ENCODE measurements at places on chromosomes 5 and 9.

DNA sequence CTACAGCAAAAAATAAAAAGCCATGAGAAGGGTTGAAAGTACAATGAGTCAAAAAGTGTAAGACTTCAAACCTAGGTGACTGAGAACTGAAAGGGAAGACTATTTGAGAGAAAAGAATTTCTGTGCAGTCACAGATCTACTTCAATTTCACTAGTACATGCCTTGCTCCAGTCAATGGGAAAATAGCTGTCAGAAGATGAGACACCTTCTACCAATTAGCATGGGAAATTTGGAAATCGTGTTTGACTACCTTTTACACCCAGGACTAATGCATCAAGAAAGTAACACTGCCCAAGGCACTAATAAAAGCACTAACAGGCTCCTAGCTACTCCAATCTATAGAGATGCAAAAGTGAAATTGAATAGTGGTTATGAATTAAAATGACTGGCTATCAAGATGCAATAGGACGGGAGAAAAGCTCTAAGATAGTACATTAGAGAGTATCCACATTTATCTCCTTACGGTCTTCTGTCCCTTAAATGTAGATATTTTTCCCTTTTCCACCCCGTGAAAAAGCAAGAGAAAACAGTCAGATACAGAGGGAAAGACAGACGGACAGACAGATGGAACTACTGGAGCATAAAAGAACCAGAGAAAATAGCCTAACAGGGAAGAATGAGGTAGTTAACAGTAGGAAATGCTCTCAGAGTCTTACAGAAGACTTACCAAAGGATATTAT lies 15.2 kb downstream of the ERP44 start:
- no peak for DNase-seq

- DNase-seq = no peak
These were observed 36.3 kb downstream of the CXXC5 start for GRCh38 chr5:139684350-139684880.

GRCh38 chr5:174607916-174608315 lies 116.5 kb upstream of the MSX2 start:
- DNase-seq = no peak

- DNase-seq = no peak
These were observed 120.0 kb upstream of the CDKN2B start for GRCh38 chr9:22129133-22129532.

- no peak for DNase-seq
These were observed 9.0 kb downstream of the ANXA6 start for GRCh38 chr5:151148583-151148982.

DNA sequence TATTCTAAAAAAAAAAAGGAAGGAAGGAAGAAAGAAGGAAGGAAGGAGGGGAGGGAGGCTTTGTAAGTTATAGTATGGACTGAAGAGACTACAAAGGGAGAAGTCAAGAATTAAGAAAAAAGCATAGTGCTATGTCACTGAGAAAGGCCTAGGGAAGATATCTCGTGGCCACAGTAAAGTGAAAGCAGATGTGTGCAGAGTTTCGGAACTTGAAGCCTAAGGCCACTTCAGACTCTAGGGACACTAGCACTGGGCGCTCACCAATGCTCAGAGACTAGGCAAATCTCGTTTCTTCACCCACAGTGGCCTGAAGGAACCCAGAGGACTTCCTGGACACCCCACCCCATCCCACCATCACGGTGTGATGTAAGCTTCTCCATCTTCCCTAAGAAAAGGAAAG lies 181.4 kb upstream of the TRPM3 start:
- DNase-seq = no peak

GRCh38 chr5:41414598-41414997 lies 95.8 kb downstream of the PLCXD3 start:
- peak; percentile 65 for DNase-seq

DNA sequence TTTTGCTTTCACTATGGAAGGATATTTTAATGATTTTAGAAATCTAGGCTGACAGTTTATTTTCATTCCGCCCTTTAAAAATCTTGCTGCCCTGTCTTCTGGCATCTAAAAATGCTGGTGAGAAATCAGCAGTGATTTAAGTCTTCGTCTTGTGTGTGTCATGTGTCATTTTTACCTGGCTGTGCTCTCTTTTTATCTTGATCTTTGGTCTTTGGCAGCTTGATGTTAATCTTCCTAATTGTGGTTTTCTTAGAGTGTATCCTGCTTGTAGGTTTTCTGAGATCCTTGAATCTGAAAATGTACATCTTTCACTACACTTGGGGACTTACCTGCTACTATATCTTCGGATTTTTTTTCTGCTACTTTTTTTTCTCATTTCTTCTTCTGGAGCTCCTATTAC lies 11.9 kb upstream of the LPCAT1 start:
- no peak for DNase-seq

DNA sequence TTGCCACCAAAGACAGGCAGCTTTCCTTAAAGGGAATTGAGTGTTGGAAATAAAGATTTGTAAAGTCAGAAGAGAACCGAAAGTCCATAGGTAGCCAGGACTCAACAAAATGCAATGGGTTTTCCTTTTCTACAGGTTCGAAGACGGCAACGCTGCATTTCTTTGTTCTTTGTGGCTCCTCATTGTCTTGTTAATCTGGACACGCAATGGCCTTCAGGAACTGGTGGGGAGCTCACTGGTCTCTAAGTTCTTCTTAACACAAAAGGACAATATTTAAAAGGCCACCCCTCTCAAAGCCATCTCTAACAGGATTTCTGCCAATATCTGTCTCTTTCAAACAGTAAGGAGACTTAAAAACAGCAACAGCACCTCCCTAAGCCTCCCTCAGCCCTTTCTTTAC lies 170.6 kb downstream of the RMI1 start:
- no peak for DNase-seq

- DNase-seq = peak; percentile 16
These were observed 176.1 kb downstream of the CETN3 start for GRCh38 chr5:90233476-90233875.

DNA sequence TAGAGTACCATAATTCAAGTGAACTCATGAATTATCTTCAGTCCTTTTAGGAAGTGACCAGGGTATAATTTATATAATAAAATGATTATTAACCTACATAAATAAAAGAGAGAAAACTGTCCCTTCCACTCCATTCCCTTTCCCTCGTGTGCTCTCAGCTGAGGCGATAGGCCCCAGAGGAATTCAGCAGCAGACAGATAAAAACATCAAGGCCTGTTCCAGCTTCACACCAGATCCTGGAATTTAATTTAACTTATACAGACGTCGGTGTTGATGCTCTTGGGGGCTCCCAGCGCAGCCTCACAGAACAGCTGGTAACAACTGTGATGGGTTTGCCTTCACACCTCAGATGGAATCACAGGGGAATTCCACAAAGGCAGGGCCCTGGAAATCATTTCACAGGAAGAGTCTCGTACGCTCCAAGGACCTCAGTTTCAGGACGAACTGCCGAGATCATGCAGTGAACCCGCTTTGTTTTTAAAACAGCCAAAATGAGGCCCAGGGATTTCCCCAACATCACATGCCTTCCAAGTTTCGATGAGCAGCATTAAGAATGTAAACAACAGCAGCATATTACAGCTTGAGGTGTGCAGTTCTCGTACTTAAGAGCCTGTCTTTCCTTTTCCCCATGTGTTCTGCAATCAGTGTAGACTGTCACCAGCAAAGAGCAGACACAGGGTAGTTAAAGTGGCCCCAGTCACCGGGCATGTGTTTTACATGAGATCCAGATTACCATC lies 73.6 kb upstream of the ALDH1B1 start:
- DNase-seq = no peak

DNA sequence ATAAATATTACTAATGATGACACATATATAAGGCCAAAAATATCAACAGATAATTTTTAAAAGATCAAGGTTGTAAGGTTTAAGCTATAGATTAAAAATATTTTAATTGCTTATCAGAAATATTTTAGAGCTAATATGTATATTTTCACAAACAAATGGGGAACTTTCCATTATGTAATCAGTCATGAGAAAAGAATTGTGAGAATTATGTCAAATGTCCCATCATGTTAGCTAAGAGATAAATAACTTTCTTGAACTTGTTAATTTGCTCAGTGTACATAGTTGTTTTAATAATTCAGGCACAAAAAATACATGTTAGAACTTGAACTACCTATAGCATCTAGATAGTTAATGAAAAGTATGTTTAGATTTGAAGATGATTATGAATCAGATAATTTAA lies 67.7 kb downstream of the SYK start:
- DNase-seq = no peak

DNA sequence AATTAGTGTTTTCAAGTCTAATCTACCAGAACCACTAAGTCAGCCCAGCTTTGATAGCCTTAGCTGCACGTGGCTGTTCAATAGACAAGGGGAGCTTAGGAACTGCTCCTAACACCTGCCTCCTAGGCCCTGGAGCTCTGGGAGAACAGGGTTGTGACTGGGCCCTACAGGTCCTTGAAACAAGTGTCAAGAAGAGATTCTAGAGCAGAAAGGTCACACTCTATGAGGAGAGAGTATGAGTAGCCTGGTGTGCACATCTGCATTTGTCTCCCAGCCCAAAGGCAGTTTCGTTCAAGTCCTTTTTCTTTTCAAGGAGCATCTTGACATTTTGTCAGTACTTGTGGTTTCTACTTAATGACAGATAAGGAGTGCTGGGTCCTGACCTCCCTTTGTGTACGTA lies 206.1 kb downstream of the PRELID2 start:
- DNase-seq = no peak

DNA sequence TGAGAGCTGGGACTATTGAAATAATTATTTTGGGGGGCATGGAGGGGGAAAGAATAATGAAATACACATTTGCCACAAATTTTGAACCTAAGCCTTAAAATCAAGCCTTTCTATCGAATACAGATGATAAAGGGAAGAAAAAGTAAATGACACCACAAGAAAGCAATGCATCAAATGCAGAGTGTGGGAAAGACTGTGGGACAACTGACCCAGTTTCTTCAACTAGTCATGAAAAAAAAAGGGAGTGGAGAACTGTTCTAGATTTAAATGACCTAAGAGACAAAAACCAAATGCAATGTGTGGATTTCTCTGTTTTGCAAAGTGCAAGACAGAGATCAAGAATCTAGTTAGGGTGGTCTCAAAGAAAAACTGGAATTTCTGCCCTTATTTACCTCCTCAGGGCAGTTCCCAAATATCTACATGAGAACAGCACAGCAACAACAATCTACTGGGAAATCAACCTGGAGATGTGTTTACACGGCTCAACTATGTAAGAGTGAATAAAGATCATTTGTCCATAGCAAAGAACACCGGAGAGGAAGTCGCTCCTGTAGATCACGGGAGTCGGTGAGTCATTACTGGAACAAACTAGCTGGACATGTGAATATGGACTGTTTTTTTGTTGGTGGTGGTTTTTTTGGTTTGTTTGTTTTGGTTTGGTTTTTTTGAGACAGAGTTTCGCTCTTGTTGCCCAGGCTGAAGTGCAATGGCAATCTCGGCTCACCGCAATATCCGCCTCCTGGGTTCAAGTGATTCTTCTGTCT lies 145.9 kb downstream of the DROSHA start:
- no peak for DNase-seq

GRCh38 chr9:108489567-108489966 lies 366.2 kb downstream of the ACTL7B start:
- no peak for DNase-seq

- DNase-seq = no peak
These were observed 116.5 kb downstream of the CPLANE1 start for GRCh38 chr5:37132646-37133045.

GRCh38 chr5:96663608-96664007 lies 1.4 kb downstream of the CAST start:
- DNase-seq = no peak

DNA sequence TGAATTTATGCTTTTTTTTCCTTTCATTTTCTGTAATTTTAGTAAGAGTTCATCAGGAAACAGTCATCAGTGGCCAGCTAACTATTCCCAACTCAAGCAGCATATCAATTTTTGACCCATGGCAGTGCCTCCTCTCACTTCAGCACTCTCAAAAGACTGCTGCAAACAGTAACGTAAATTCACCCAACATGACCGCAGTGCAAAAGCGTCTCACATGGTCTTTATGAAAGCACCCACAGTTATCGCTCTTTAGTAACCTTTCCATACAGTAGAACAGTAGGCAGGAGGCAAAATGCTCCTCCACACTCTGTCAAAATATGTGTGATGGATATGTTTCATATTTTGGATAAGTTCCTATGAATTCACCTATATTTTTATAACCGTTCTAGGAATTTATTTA lies 48.6 kb downstream of the PARP8 start:
- no peak for DNase-seq

DNA sequence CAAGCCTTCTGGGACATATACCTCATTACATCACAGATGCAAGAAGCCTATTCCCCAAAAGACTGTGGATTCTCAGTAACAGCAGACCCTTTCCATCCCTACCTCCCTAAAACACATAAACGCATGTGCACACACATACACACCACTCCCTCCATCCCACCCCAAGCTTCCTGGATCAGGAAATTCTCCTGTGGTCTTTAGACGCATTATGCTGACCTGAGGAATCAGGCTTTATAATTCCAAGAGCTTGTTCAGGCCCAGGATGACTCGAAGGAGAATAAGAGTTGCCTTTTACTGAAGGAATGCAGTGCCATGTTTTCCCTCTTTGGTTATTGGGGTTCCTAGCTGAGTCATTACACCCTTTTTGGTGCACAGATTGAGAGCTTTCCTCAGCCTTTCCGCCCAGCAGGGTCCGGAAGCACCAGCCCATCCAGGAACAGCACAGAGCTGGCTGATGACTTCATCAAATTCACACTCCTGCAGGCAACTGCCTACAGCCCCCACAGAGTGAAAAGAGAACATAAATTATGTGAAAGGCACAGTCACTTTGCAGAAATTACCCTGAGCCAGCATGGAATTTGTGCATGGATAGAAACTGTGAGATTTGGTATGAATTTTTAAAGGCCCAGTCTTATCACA lies 385.0 kb upstream of the TRPC7 start:
- DNase-seq = no peak

GRCh38 chr9:15420796-15421195 lies 1.9 kb upstream of the SNAPC3 start:
- DNase-seq = no peak

- DNase-seq = no peak
These were observed 7.1 kb upstream of the FAF2 start for GRCh38 chr5:176440927-176441706.

DNA sequence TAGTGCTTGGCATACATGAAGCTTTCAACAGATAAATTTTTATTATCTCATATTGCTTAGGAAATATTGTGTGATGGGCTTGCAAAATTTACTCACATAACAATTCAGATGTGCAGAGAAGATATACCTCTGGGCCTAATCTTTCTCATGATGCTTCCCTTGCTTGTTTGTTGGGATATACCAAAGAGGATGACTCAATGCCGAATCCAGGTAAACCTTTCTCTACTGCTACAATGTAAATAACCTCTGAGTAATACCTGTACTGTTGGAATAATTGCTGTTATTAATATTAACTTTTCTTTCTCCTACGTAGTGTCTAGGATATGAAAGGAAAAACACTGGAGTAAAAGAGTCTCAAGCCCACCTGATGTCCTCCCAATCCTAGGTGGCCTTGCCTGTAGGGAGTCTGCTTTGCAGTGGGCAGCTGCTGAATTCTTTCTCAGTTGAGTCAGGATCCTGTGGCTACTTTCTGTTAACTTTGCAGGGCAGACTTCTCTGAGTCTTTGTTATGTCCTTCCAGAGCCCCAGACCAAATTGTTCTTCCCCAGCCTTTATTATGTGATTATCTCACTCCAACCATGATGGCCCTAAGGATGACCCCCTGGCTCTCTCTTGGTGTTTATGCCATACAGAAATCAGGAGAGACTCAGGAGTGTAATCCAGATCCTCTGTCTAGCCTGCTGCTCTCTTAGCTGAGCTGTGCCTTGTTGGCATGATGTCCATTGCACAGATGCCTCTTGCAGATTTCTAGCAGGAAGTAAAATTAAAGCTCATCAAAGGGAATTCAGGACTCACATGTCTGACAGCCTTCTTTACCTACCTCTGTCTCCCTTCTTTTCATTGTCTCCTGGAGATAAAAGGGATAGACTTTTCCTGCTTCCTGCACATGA lies 208.1 kb downstream of the SNX18 start:
- DNase-seq = no peak
